LNCaP clone FGC (cell line): ENCODE measurements at places on chromosomes 7 and 10.

GRCh38 chr10:84860855-84861254 is 532.5 kb downstream of the CCSER2 start:
- no peak for DNase-seq

- no peak for DNase-seq
Observed at GRCh38 chr7:110675383-110676103, 415.4 kb upstream of the LRRN3 start.

DNA sequence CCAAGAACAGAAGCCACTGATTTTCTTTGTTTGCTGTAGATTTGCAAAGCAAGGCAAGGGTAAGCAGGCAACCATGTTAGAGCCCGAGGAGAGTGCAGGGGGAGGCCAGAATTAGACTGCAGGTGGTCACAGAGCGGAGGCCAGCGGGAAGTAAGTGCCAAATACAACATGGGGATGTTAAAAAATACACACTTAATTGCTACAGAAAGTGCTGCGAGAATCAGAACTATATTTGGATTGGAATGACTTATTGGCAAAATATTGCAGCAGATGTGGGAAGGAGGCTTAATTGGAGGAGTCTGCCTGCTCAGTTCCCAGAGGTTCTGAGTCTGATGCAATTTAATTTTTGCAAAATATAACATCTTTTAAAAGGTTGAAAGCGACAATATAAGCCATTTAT is 49.7 kb upstream of the ADCY1 start:
- DNase-seq = no peak

- DNase-seq = no peak
Observed at GRCh38 chr10:114489521-114490310, 85.4 kb upstream of the AFAP1L2 start.

- no peak for DNase-seq
Observed at GRCh38 chr7:1669954-1670893, at the start of gene ELFN1. TSS of gene ELFN1 (plus strand) at chr7:1670277. CDS start at chr7:1744597, 74,320 bp downstream.

DNA sequence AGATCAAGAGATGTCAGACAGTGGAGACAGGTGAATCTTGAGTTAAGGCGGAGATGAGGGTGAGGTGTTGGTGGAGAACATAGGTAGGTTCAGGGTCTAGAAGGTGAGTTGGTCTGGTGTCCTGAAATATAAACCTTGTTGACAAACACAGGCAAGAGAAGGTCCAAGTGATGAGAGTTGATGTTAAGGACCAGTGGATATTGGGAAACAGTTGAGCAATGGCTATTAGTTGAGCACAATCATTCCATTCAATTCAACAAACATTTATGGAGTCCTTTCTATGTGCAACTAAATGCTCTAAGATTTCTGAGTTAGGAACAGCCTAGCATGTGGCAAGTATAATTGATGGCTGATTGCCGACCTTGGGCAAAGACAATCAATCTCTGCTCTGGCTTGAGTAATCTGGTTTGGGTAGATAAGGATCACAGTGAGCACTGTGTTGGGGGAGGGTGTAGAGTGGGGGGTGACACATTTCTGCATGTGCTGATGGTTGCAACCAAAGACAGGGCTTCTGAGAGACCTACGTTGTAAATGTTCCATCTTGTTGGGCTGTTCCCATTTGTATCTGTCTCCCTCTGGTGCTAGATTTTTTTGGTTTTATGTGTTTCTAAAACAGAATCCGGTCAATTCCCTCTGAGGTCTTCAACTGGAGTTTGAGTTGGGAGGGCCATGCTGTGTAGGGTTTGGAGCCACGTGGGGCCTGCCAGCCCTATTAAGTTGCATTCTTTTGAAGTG is 201.1 kb downstream of the BAMBI start:
- DNase-seq = no peak

GRCh38 chr10:117723343-117723742 is 180.8 kb downstream of the EMX2 start:
- no peak for DNase-seq

DNA sequence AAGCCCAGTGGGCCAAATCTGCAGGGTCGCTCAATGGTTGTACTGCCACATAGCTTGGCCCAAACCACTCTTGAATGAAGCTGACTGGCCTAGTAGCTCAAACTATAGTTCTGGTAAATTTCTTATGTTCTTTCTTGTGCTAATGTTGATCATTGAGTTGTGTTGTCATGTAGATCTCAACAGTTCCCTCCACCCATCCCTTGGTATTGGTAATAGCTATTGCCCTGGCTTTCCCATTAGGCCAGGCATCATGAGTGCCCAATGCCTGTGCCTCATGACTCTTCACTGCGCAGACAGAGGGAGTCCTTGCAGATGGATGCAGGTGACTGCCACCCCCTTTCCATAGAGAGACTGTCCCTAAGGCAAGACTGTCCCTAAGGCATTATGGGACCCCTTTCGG is 988.4 kb downstream of the KCNMA1 start:
- no peak for DNase-seq
